ENCODE measurements at places on chromosomes 4 and X.
A peak's percentile ranks its signal among the peaks of the same experiment; 100 is the strongest.

DNA sequence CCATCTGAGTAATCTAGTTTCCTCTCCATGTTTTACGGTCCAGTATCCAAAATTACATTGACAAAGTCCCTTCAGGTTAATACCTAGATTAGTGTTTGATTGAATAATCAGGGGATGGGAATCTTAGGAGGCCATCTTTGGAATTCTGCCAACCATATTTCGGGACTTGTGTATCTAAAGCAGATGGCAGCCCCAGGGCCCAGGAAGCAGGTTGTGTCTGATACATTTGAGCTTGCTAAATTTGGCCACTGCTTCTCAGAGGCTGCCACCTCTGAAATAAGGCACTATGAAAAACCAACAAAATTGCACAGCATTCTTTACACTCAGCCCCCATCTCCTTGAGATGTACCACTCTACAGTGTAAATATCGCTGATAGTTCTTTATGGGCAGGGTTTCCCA lies 102.1 kb downstream of the ASB9 start:
- no peak for DNase-seq

GRCh38 chrX:44572340-44572938 lies 29.8 kb upstream of the FUNDC1 start:
- DNase-seq: no peak

DNA sequence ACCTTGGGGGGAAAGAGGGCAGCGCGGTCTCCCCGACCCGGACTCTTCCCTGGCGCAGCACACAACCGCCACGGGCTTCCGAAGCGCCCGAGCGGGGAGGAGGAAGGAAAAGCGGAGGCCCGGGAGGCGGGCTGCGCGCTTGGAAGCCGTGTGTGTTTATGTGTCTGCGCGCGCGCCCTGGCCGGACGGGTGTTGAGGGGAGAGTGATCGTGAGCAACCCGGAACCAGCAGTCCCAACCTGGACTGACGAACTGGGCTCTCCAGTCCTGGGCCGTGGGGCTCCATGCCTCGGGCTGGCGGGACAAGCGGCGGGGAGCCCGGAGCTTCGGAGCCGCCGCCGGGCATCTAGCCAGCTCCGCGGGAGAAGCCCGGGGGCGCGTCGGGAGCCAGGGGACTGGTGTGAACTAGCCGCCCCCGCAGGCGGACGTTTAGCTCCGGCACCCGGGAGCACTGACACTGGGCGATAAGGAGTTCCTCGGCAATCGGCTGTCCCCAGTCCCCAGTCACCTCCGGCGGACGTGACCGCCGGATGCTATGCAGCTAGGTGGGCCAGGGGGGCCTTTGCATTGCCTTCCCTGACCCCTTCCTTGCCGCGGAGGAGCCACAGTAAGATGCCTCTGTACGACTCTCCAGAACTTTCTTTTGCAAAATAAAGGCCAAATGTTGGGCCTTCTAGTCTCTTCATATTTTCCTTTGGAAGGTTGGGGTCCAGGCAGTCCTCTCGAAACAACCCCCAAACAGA lies 74.8 kb upstream of the BCOR start:
- DNase-seq: no peak

- DNase-seq: no peak
These were observed 681.9 kb upstream of the HS3ST1 start for GRCh38 chr4:12110627-12111026.

DNA sequence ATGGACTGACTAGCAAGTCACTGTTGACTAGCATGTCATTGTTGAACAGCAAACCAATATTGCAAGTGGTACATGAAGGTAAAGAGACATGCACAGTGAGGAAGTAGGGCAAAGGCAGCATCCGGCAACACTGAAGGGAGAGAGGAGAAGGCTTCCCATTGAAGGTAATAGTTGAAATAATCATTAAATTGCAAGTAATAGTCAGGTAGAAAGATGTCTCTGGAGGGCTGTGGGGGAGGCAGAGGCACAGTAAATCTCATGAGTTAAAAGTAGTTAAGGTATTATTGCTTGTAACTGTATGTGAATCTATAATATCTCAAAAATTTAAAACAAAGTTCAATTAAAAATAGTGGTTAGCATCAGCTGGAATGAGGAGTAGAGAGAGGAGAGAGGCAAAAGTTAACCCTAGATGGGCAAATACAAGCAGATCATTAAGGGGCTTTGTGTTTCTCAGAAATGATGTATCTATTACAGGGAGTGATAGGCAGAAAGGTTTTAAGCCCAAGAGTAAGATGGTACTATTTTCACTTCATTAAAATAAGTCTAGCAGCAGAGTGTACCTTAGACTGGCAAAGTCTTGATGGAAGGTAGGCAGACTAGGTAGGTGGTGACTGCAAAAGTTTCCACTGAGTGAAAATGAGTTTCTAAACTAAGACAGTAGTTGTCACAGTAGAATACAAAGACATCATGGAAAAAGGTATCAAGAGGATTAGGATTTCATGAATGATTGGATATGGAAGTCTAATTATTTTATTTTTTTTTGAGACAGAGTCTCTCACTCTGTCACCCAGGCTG lies 776.6 kb downstream of the RAB28 start:
- no peak for DNase-seq

DNA sequence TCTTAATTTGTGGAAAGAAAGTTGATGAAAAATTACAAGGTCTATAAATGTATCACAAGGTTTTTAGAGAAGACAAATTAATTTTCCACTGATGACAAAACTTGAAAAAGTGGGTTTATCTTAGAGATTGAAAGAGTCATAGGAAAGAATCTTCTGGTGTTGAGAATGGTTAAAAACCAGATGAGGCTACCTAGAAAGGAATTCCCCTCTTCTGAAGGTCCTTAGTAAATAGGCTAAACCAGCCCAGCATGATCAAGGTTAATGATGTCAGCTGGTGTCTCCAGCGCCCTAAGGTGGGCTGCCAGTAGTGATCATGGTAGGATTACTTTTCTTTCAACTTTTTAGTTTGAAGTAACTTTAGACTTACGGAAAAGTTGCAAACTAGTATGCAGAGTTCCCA lies 71.8 kb upstream of the PGRMC2 start:
- DNase-seq: no peak

GRCh38 chr4:141154725-141155124 lies 21.5 kb upstream of the RNF150 start:
- DNase-seq: no peak

GRCh38 chrX:138886769-138887168 lies 175.3 kb upstream of the FGF13 start:
- no peak for DNase-seq

- DNase-seq: no peak
These were observed 75.0 kb upstream of the SORBS2 start for GRCh38 chr4:185886832-185887524.

DNA sequence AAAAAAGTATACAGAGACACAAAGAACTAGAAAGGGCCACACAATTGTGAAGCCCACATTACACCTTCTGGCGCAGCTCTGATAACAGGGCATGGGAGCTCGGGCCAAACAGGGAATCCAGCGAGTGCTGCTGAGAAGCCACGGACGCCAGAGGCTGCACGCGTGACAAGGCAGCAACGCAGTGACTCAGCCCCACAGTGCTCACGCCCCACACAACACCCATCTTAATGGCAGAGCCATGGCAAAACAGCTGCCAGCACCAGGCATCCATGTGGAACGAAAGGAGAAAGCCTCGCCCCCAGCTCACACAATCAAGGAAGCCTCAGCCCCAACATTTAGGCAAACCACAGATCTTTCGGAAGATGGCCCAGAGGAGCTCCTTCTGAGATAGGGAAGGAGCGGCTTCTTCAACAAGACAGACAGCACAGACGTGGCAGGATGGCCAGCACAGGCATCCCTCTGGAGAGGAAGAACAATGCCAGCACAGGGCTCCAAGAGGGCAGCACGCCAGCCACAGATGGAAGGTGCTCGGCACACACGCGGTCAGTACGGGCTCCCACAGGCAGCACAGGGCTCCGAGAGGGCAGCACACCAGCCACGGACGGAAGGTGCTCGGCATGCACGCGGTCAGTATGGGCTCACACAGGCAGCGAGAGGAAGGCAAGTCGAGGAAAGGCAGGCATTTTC lies 33.1 kb downstream of the GAK start:
- DNase-seq: no peak

DNA sequence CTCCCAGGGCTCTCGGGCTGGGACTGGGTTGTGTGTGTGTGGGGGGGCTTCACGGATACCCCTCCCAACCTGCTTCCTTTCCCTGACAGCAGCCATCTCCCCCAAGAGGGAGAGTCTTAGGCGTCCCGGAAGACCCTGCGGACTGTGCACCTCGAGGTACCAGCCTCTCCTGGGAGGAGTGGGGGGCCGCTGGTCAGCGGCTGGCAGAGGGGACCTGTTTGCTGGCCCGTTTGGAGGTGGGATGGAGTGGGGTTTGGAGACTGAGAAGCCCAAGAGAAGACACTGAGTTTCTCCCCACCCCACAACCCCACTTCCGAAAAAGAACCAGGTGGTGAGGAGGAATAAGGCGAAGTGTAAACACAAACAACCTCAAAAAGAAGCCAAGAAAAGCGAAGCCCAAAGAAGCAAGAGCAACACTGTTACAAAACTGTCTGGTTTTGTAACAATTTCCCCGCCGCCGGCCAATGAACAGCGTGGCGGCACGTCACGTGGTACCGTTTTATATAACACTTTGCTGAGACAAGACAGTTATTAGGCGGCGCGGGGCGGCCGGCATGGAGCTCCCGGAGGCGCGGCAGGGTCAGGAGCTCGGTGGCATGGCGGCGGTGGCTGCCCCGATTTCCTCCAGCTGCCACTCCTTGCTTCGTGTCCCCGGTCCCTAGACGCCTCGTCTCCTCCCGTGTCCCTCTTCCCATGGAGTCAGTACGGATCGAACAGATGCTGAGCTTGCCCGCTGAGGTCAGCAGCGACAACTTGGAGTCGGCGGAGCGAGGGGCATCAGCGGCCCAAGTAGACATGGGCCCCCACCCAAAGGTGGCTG lies at the start of gene LONRF3:
Gene LONRF3, plus strand, starts transcription at position 531 of the 820 bp plus-strand sequence. Its CDS starts 163 bp downstream, at position 694.
- peak; percentile 60 for DNase-seq

GRCh38 chrX:66676413-66676812 lies 37.5 kb upstream of the EDA2R start:
- DNase-seq: no peak

DNA sequence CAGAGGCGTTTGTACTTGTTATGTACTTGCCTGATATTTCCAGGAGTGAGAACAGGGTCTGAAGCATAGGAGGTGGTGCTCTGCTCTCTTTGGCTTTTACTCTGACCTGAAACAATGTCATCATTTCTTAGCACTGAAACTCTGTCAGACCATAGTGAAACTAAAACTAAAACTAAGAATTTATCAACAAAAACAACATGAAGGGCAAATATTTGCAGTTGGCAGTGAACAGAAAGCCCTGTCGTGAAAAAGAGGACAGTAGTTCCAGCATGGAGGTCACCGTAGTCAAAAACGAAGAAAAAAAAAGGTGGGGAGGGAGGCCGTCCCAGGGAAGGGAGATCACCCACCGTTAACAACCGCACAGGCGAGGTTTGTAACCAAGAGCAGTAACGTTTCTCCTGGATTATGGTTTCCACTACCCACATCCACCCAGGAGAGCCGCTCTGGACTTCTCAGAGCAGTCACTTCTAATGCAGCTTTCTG lies 97.5 kb downstream of the ANK2 start:
- no peak for DNase-seq

- no peak for DNase-seq
These were observed 84.6 kb downstream of the EVC start for GRCh38 chr4:5795580-5795979.

DNA sequence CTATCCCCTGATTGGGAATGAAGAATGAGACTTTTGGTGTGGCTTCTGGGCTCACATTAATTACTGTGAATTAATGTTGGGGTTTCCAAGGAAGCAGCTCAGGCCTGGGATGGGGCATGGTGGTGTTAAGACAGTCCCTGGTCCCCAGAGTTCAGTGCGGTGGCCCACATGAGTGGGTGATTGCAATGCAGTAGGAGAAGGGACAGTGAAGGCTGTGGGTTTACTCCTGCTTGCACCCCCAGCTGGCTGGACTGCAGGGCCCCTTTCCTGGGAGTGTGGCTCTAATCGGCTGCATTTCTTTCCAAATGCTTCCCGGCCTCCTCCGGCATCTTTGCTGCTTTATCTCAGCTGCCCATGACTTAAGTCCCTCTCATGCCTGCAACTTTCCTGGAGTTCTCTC lies 28.2 kb upstream of the GPR78 start:
- DNase-seq: no peak

DNA sequence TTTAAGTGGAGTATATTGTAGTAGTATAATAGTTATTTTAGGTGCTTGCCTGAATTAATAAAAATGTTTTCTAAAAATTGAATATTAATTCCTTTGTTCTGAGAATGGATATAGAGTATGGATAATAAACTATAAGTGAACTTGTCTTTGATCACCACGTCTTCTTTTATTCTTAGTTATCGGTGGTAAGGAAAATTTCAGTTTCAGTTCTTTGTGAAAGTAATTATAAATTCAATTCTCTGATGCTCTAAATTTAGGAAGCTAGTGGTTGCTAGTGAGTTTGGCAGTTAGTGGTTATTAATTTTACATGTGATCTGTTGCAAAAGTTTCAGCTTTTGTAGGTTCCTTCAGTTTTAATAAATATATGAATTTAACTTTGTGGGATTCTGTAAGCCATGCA lies 30.8 kb downstream of the MRPL1 start:
- DNase-seq: no peak

DNA sequence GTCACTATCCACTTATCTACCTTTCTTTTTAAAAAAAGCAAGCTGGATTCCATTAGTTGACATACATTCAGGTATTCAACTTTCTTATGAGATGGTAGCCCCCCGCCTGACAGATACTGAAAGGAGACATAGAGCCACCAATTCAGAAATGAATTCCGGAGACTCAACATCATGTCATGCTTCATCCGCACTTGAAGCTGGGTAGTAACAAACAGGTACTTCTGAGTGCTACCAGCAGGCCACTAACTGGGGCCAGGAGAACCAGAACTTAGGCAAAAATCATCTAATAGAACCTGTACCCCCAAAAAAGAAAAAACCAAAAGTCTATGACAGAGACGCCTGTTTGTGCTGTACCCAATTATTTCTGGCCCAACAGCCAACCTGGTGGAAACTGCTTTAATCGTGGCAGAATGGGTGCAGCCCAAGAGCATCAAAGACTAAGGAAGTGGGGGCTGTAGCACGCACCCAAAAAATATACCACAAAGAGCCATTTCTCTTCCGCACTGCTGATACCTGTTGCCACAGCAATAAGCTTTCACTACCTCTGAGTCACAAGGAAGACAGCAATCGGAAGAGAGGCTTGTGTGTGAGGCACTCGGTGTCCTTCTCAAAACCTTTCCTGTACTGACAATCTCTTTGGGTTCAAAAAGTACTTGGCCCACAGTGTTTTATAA lies 84.8 kb downstream of the AFAP1 start:
- DNase-seq: peak; percentile 61

GRCh38 chrX:106791495-106791894 lies 11.0 kb upstream of the TBC1D8B start:
- DNase-seq: no peak

DNA sequence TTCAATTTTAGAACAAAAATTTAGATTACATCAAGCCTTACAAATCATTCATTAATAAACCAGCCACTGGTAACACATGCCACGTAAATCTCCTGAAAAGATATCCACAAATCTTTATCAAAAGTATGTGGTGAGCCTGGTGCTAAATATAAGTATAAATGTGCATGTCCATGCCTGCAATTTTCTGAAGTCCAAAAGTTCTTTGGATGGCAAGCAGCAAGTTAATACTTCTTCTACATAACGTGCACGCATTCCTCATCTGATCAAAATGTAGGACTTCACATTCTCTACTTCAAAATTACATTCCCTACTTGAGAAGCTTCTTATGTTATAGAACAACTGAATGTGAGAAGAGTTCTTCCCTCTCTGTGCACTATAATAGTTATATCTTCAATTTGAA lies 49.8 kb downstream of the HHIP start:
- no peak for DNase-seq

Data from stimulated activated CD4-positive, alpha-beta T cell treated with anti-CD3 and anti-CD28 coated beads, Interleukin-2, amount 100 ng/mL, for 4 hours (primary cell).